Suprapubic skin (tissue), 4 donors: ENCODE measurements at places on chromosomes 2 and 18. TPM values are rescaled to one million over a fixed set of nuclear protein-coding genes. Genes with fewer than 3 reads are reported as not detected.

DNA sequence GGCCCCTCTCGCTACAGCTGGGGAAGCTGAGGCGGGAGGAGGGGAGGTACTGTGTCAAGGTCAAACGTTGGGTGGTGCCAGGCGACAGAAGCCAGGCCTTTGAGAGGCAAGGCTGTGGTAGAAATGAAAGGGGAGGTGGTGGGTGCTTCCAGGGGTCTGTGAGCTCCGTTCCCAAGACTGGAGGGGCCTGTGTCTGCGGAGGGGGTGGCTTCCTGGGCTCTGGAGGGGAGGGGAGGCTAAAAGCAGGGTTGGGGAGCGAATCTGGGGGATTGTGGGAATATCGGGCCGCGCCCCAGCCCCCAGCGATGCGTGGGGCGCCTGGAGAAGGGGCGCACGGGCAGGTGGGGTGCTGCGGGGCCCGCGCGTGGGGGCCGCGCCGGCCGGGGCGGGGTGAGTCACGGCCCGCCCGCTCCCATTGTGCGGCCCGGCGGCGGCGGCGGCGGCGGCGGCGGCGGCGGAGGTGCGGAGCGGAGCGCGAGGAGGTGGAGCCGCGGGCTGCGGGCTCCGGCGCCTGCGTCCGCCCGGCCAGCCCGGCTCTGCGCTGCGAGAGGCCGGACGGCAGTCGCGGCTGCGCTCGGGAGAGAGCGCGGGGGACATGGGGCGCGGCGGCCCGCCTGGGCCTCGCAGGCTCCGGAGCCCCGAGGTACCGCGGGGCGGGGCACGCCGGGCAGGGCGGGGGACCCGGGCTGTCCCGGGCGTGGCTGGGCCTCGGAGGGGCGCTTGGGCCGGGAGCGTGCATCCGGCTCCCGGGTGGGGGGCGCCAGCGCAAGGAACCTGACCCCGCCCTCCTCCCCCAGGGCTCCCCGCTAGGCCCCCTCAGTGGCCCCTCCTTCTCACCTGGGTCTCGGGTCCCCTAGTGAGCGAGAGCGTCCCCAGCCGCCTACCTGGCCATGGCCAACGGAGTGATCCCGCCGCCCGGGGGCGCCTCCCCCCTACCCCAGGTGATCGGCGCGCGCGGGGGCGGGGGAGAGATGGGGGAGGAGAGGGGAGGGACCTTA is at the start of gene SLC4A3:
SLC4A3 (plus strand) TSS at position 528 of the 998 bp plus-strand sequence; CDS start at position 891, 363 bp downstream.
- H3K36me3 ChIP-seq = peaks cover 2% of the 10 kb centered on the region
- H3K27ac ChIP-seq = no peak within 1 kb of the TSS
- H3K4me3 ChIP-seq = peak within 1 kb of the TSS; percentile 69
- DNase-seq = no peak
- peaks cover 12% of the 10 kb centered on the region for H3K4me1 ChIP-seq

- no peak overlapping the region for H3K27ac ChIP-seq
- H3K36me3 ChIP-seq = no peaks in the 10 kb centered on the region
- H3K4me3 ChIP-seq = no peak overlapping the region
- DNase-seq = peak; percentile 48
- H3K27me3 ChIP-seq = peaks cover 32% of the 10 kb centered on the region
These were observed 31.2 kb upstream of the MAL start for GRCh38 chr2:94994063-94994913.

DNA sequence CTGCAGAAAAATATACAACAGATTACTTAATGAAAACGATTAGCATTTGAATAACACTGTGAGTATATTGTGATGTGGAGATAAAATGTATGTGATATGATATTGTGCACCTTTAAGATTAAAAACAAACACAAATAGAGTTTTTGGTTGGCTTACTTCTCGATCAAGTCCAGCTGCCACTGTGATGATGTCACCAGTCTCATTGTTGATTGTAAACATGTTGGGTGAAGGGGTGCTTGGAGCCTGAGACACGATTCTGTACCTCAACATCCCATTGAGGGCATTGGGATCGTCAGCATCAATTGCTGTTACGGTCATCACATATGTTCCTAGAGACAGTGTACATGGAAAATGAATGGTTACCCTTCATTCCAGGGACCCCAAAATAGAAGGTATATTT is 174.1 kb downstream of the CDH2 start:
- no peak overlapping the region for H3K27ac ChIP-seq
- no peaks in the 10 kb centered on the region for H3K36me3 ChIP-seq
- H3K4me1 ChIP-seq = no peaks in the 10 kb centered on the region

GRCh38 chr2:170148161-170148560 is 29.8 kb upstream of the MYO3B start:
- peaks cover 3% of the 10 kb centered on the region for H3K27me3 ChIP-seq
- no peaks in the 10 kb centered on the region for H3K4me1 ChIP-seq
- no peak overlapping the region for H3K4me3 ChIP-seq

- H3K27me3 ChIP-seq = no peaks in the 10 kb centered on the region
- no peak overlapping the region for H3K4me3 ChIP-seq
- H3K27ac ChIP-seq = no peak overlapping the region
These were observed 41.0 kb upstream of the FOSL2 start for GRCh38 chr2:28351621-28352020.

GRCh38 chr18:63433334-63433866 is 11.1 kb upstream of the VPS4B start:
- DNase-seq = no peak
- H3K36me3 ChIP-seq = no peaks in the 10 kb centered on the region
- H3K27me3 ChIP-seq = no peaks in the 10 kb centered on the region
- H3K27ac ChIP-seq = peak overlapping the region; percentile 74

DNA sequence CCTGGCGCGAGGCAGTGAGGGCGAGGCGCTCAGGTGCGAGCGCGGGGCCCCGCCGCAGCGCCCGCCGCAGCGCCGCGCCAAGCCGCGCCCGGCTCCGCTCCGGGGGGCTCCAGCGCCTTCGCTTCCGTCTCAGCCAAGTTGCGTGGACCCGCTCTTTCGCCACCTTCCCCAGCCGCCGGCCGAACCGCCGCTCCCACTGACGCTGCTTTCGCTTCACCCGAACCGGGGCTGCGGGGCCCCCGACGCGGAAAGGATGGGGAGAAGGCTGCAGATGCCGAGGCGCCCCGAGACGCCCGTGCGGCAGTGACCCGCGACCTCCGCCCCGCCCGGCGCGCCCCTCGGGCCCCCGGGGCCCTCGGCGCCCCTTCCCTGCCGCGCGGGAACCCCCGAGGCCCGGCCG is 328 bp upstream of the INHBB start:
- peaks cover 45% of the 10 kb centered on the region for H3K4me1 ChIP-seq
- peak overlapping the region; percentile 77 for H3K4me3 ChIP-seq
- H3K27ac ChIP-seq = peak overlapping the region; percentile 80
- H3K27me3 ChIP-seq = peaks cover 51% of the 10 kb centered on the region
- DNase-seq = no peak

DNA sequence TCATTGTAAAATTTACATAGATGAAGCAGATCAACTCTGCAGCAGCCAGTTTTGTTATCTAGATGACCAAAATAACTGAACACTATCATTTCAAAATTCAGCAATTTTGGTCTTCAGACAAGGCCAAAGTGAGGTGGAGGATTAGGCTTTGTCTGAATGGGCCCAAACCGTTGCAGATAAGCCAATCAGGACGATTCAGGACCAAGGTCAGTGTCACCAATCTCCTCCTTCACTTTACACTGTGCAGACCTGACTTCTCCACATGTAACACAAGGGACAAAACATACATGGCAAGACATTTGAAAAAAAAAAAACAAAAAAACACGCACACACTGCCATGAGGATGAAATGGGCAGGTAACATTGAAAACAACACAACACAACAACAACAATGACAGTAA is 211.2 kb downstream of the NAPG start:
- no peaks in the 10 kb centered on the region for H3K27me3 ChIP-seq
- no peak overlapping the region for H3K4me3 ChIP-seq
- no peaks in the 10 kb centered on the region for H3K36me3 ChIP-seq

DNA sequence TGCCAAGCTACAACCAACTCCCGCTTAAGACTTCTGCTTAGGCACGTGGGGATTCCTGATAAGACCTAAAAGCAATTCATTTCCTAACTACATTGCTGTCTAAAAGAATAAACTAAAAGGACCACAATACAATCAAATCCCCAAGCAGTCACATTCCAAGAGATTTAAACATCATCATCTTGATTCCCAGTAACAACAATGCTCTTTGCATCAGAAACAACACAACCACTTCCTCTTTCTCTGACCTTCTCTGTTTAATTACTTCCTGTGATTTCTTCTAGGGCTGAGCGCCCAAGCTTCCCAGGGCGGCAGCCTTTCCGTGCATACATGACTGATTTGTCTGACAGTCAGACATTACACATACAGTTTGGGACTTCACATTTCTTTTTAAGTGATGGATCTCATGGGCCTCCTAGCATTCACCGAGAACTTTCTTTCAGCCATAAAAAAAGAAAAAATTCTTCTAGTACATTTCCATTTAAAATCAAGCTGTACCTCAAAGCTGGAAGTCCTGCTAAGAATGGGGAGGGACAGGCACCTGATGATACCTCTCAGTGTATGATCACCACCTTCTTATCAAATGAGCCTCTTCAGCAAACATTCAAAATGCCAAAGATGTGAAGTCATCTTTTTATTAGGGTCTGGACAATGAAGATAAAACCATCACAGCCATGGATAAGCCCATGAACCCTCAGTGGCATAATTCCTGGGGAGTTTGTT is 11.5 kb downstream of the SPRED2 start:
- no peak overlapping the region for H3K27ac ChIP-seq
- no peaks in the 10 kb centered on the region for H3K27me3 ChIP-seq
- H3K4me3 ChIP-seq = no peak overlapping the region
- no peaks in the 10 kb centered on the region for H3K36me3 ChIP-seq

DNA sequence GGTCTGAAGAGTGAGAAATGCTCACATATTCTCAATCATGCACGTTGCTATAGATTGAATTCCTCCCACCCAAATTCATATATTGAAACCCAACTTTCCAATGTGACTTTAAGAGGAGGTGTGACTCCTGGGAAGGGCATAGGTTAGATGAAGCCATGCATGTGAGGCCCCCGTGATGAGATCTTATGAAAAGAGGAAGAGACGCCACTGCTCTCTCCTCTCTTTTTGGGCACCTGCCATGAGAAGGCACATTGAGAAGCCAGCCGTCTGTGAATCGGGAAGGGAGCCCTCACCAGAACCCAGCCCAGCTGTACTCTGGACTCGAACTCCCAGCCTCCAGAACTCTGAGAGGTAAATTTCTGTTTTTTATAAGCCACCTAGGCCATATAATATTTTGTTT is 842.6 kb upstream of the SALL3 start:
- no peaks in the 10 kb centered on the region for H3K4me1 ChIP-seq
- H3K36me3 ChIP-seq = no peaks in the 10 kb centered on the region
- H3K27ac ChIP-seq = no peak overlapping the region
- no peak for DNase-seq
- no peak overlapping the region for H3K4me3 ChIP-seq

- H3K27me3 ChIP-seq = no peaks in the 10 kb centered on the region
- DNase-seq = no peak
- no peak overlapping the region for H3K4me3 ChIP-seq
- H3K27ac ChIP-seq = no peak overlapping the region
- H3K4me1 ChIP-seq = no peaks in the 10 kb centered on the region
These were observed 827.9 kb downstream of the TSN start for GRCh38 chr2:122583159-122583917.

GRCh38 chr18:41244591-41245037 is 710.4 kb upstream of the PIK3C3 start:
- no peak overlapping the region for H3K4me3 ChIP-seq
- H3K27ac ChIP-seq = no peak overlapping the region
- DNase-seq = no peak
- no peaks in the 10 kb centered on the region for H3K4me1 ChIP-seq
- no peaks in the 10 kb centered on the region for H3K27me3 ChIP-seq
- H3K36me3 ChIP-seq = no peaks in the 10 kb centered on the region

DNA sequence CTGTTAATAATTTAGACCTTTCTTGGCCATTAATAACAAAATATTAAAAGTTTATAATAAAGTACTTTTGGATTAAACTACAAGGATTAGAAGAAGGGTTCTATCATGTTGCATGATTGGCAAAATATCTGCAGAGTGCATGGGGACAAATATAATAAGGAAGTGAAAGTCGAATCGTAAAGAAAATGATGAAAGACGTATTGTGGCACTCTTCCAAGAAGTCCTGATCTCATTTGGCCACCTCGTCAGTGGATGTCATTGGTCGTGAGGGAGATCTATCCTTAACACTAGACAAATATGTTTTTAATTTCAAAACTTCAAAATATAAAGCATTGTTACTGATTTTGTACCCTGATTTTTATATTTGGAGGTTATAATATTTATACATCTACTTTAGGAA is 197.7 kb upstream of the STON1 start:
- no peak overlapping the region for H3K4me3 ChIP-seq
- no peak for DNase-seq
- peaks cover 8% of the 10 kb centered on the region for H3K4me1 ChIP-seq
- H3K36me3 ChIP-seq = no peaks in the 10 kb centered on the region
- H3K27ac ChIP-seq = no peak overlapping the region

DNA sequence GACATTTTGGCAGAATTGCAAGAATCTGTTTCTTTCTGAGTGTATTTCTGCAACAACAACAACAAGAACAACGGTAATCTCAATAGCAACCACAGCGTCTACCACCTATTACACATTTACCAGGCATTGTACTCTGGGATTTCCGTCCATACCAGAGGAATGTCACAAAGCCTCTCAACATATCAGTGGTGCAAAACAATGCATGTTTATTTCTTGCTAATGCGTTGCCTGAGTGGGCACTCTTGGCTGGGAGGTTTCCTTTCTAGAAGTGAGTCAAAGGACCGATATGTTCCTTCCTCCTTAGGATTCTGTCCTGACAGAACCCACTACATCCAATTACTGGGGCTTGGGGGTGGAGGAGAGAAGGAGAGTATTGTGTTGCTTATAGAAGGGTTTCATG is 585.6 kb downstream of the TSN start:
- H3K36me3 ChIP-seq = no peaks in the 10 kb centered on the region
- H3K4me3 ChIP-seq = no peak overlapping the region
- H3K27me3 ChIP-seq = no peaks in the 10 kb centered on the region

GRCh38 chr2:103781313-103781712 is 1019.5 kb downstream of the TMEM182 start:
- no peak overlapping the region for H3K27ac ChIP-seq
- no peaks in the 10 kb centered on the region for H3K27me3 ChIP-seq
- no peaks in the 10 kb centered on the region for H3K36me3 ChIP-seq
- no peaks in the 10 kb centered on the region for H3K4me1 ChIP-seq
- DNase-seq = no peak
- H3K4me3 ChIP-seq = no peak overlapping the region

DNA sequence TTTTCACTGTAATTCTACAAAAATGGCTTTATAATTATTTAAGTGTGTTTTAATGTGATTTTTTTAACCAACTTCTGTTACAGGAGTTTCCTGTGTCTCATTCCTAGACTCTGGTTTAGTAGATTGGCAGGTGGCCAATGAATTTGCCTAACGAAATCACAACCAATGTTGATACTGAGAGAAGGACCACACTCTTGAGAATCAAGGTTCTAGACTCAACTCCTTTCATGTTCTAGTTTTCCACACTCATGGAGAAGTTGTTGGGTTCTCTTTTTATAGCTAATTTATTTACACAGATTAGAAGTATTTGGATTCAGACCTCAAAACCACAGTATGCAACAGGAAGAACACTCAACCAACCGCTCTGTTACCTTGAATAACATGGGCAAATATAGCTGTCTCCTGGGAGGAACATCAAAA is 22.6 kb upstream of the USP34 start:
- H3K4me1 ChIP-seq = no peaks in the 10 kb centered on the region
- no peaks in the 10 kb centered on the region for H3K27me3 ChIP-seq
- no peak overlapping the region for H3K27ac ChIP-seq
- H3K36me3 ChIP-seq = peaks cover 99% of the 10 kb centered on the region
- H3K4me3 ChIP-seq = no peak overlapping the region

AMER3 gene
- not detected for total RNA-seq

RNF152 gene
- 49.3 TPM for total RNA-seq

SLC9A4 gene
- total RNA-seq = 0.36 TPM

SLC23A3 gene
- 2.4 TPM for total RNA-seq

ANKRD62 gene
- 1.2 TPM for total RNA-seq

TRIM43 gene
- not detected for total RNA-seq

GLI2 gene
- total RNA-seq = 1.9 TPM

YES1 gene
- total RNA-seq = 101 TPM
